Activated CD4-positive, alpha-beta T cell treated with anti-CD3 and anti-CD28 coated beads for 36 hours (primary cell): ENCODE measurements at places on chromosomes 7 and 10. TPM values are rescaled to one million over a fixed set of nuclear protein-coding genes. Genes with fewer than 3 reads are reported as not detected.

- no peaks in the 10 kb centered on the region for H3K27me3 ChIP-seq
- H3K36me3 ChIP-seq = no peaks in the 10 kb centered on the region
- DNase-seq = no peak
- no peak overlapping the region for H3K4me3 ChIP-seq
Observed at GRCh38 chr10:16942381-16943078, 125.3 kb upstream of the RSU1 start.

DNA sequence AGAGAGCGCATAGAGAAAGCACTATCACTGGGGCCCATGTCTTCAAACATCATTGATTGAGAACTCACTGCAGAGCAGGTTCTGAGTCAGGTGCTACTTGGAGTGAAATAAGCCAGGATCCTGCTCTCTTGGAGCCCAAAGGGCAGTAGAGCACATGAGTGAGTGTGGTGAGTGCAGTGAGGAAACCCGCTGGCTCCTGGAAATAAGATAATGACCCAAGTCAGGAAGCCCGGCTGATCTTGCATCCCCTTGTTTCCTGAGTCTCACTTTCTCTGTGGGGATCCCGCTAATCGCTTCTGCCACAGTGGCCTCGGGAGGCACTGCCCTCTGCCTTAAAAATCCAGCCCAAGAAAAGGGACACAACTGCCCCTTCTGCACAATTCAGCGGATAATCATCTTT lies 7.1 kb upstream of the FAM107B start:
- H3K4me1 ChIP-seq = peaks cover 7% of the 10 kb centered on the region
- no peaks in the 10 kb centered on the region for H3K27me3 ChIP-seq
- no peak overlapping the region for H3K4me3 ChIP-seq
- H3K36me3 ChIP-seq = no peaks in the 10 kb centered on the region

DNA sequence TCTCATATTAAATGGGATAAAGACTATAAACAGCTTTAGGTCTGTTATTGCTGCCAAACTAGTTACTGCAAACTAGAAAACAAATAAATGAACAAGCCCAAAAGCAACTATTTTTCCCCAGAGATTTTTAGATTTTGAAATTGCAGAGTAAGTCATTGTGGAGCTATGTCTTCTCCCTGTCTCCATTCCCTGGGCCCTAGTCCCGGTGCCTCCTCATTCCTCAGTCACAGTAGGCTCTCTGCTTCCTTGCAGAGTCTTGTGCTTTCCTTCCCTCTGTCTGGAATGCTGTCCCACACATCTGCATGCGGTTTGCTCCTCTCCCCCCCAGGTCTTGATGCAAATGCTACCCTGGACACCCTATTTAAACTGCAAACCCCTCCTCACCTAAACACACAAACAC lies 4.0 kb downstream of the PNLIPRP3 start:
- H3K36me3 ChIP-seq = no peaks in the 10 kb centered on the region
- no peaks in the 10 kb centered on the region for H3K4me1 ChIP-seq

- H3K4me1 ChIP-seq = peaks cover 13% of the 10 kb centered on the region
- H3K36me3 ChIP-seq = no peaks in the 10 kb centered on the region
- no peak overlapping the region for H3K27ac ChIP-seq
- H3K4me3 ChIP-seq = no peak overlapping the region
- H3K27me3 ChIP-seq = peaks cover 5% of the 10 kb centered on the region
Observed at GRCh38 chr10:43939939-43940820, 291.5 kb upstream of the ZNF32 start.

GRCh38 chr7:97405835-97406234 lies 288.3 kb downstream of the SDHAF3 start:
- DNase-seq = no peak
- H3K27ac ChIP-seq = no peak overlapping the region
- H3K4me1 ChIP-seq = no peaks in the 10 kb centered on the region
- H3K36me3 ChIP-seq = no peaks in the 10 kb centered on the region

- DNase-seq = no peak
- H3K36me3 ChIP-seq = no peaks in the 10 kb centered on the region
- no peaks in the 10 kb centered on the region for H3K27me3 ChIP-seq
- H3K4me3 ChIP-seq = no peak overlapping the region
- H3K27ac ChIP-seq = no peak overlapping the region
- no peaks in the 10 kb centered on the region for H3K4me1 ChIP-seq
Observed at GRCh38 chr10:89055159-89055558, 64.6 kb downstream of the FAS start.

GRCh38 chr7:74665296-74665938 lies 7.9 kb downstream of the GTF2I start:
- peak overlapping the region; percentile 37 for H3K27ac ChIP-seq
- DNase-seq = no peak
- peaks cover 56% of the 10 kb centered on the region for H3K36me3 ChIP-seq
- no peaks in the 10 kb centered on the region for H3K27me3 ChIP-seq
- H3K4me3 ChIP-seq = no peak overlapping the region

The NCF1 gene
- 0.35 TPM for total RNA-seq

GRCh38 chr10:60441515-60441914 lies 51.8 kb upstream of the ANK3 start:
- H3K4me3 ChIP-seq = no peak overlapping the region
- H3K4me1 ChIP-seq = peaks cover 12% of the 10 kb centered on the region
- H3K27me3 ChIP-seq = no peaks in the 10 kb centered on the region
- peaks cover 2% of the 10 kb centered on the region for H3K36me3 ChIP-seq

DNA sequence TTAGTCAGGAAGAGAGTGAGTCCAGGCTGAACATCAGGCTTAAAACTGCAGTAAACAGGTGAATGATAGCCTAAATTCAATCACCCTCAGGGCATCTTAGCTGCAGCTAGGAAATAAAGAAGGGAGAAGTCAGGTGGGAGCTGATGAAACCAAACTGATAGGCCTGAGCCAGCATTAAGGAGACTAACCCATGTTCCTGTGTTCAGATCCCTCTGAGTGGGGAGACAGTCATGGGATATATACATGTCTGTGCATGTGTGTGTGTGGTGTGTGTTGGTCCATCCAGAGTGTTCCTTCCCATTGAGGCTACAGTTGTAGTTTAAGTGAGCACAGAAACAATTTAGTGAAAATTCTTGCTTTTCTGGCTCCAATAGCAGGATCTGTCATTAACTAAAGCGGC lies 480.9 kb downstream of the PHTF2 start:
- H3K4me3 ChIP-seq = no peak overlapping the region
- H3K27ac ChIP-seq = no peak overlapping the region
- no peaks in the 10 kb centered on the region for H3K36me3 ChIP-seq
- no peak for DNase-seq
- peaks cover 6% of the 10 kb centered on the region for H3K27me3 ChIP-seq
- H3K4me1 ChIP-seq = no peaks in the 10 kb centered on the region

The SCRN1 gene
- total RNA-seq = 4.4 TPM

DNA sequence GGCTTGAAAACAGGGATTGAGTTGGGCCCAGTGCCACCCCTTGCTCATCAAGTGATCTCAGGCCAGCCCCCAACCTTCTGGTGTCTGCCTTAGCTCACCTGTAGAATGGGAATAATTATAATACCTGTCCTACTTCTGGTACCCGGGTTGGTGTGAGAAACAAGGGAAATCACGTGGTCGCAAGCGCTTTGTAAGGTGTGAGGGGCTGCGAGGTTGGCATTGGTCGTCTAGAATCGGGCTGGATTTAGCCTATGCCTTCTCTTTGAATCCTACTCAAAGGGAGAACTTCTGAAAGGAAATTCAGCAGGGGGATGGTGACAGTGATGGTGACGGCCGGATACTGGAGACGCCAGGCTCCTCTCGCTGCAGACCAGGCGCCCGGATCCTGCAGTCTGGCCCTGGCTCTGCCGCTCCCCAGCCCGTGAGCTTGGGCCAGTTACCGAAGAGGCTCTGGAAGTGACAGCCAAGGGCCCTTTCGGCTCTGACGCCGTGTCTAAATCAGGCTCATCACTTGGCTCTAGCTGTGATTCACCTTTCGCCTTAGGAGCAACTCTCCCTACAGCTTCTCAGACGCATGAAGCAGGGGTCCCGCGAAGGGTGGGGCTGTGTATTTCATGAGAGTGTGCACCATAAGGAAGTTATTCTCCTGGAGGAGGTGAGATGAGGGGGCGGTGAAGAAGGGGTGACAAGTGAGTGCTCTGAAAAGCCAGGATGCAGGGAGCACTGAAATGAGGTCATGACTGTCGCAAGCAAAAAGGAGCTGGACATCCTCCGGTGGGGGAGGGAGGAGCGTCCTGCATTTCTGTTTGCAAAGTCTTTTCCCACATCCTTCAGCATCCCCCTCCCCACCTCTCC lies 4.0 kb upstream of the CREB5 start:
- peak; percentile 22 for DNase-seq
- peaks cover 59% of the 10 kb centered on the region for H3K27me3 ChIP-seq
- no peak overlapping the region for H3K4me3 ChIP-seq
- H3K36me3 ChIP-seq = no peaks in the 10 kb centered on the region

The CYP2W1 gene
- not detected for total RNA-seq

GRCh38 chr10:120979435-120980278 lies 128.5 kb downstream of the WDR11 start:
- no peak overlapping the region for H3K4me3 ChIP-seq
- H3K4me1 ChIP-seq = peaks cover 3% of the 10 kb centered on the region
- peak; percentile 44 for DNase-seq
- no peak overlapping the region for H3K27ac ChIP-seq
- peaks cover 45% of the 10 kb centered on the region for H3K27me3 ChIP-seq

DNA sequence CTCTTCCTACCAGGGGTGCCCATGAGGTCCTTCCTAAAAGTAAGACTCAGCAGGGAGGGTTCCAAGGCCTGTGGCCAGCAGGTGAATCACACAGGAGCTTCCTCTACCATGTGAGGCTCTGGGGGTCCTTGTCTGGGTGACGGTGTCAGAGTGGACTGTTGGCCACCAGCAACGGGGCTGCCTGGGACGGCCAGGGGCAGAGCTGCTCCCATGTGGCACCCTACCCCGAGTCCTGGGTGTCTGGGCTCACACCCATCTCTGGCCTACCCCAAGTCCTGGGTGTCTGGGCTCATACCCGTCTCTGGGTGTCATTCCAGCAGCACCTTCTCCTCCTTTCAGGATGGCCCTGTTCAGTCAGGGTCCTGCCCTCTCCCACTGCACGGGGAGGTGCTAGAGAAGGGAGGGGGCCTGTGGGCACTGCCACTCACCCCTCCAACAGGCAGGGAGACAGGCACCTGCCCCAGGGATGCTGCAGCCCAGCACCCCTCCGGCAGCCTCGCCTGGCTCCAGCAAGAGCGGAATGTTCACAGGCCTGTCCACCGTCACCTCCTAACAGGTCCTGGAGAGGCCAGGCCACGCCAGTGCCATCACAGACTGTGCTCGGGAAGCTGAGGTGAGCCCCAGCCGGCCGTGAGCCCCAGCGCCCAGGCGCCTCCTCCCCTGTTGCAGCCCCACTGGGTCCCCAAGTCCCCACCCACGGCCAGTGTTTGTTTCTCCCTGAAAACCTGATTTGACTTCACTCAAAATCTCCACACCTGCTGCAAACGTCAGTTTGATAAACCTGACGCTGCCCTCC lies 143.7 kb downstream of the PTPRN2 start:
- DNase-seq = no peak
- no peaks in the 10 kb centered on the region for H3K36me3 ChIP-seq
- H3K27ac ChIP-seq = no peak overlapping the region
